ENCODE measurements at places on chromosomes 12 and 14.

GRCh38 chr14:51507906-51508511, 143.7 kb upstream of the FRMD6 start:
- DNase-seq = no peak

DNA sequence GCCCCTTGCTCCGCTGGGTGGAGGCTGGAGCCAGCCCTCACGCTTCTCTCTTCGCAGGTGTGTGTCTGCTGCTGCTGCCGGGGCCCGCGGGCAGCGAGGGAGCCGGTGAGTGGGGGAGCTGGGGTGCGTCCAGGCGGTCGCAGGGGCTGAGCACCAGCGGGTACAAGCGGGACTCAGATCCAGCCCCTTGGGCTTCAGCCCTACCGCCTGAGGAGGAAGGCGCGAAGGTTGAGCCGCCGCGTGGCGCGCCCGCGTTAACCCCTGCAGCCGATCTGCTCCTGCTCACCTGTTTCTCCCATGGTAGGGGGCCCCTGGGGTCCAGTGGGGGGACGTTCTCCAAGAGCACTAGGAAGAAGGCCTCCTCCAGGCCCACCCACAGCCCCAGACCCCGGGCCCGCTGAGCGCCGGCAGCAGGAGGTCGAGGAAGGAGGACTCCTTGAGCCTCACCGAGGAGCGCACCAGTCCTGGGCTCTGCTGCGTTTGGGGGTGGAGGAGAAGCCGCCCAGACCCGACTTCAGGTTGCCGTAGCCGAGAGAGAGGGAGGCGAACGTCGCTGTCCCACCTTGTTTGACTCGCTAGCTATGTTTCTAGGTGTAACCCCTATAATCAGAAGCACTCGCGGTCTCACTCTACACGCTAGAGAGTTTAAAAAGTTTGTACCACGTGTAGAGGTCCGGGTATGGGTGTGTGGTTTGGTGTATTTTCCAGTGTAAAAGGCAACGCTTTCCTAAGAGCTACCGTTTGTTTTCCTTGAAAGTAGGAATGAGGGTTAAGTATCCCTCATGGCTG, 834 bp downstream of the COCH start:
- DNase-seq = no peak

DNA sequence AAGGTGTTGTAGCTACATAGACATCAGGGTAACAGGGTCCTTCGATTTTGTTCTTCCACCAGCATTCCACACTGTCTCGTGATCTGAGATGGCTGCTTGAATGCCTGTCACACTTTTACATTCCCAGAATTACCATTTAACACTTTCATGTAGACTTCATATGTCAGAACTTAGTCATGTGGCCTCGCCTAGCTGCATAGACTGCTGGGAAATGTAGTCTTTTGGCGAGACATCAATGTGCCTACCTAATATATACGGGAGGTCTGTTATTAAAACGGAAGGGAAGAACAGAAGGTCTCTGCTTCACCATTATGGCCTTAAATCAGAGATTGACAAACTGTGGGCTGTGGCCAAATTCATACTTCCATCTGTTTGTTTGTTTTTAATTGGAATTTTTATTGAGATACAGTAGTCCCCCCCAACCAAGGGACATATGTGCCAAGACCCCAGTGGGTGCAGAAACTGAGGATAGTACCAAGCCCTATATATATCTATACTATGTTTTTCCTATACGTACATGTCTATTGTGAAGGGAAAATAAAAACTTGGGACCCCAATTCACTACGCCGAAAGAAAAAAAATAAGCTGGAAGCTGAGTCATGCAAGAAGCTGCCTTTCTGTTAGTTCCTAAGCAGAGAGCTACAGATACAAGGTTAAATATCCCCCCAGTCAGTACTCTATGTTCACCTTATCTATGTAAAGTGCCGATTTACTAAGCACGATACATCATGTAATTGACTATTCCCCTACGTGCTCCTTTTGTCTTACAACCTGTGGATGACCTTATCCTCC, 11.3 kb upstream of the HRK start:
- DNase-seq = no peak

- DNase-seq = no peak
Measured at GRCh38 chr14:58535044-58535443, 102.7 kb upstream of the DACT1 start.

- no peak for DNase-seq
Measured at GRCh38 chr14:84006643-84007155, 1523.2 kb upstream of the FLRT2 start.

- peak; percentile 85 for DNase-seq
Measured at GRCh38 chr12:124453419-124454351, 113.7 kb downstream of the NCOR2 start.

GRCh38 chr14:73203527-73203926, 33.8 kb upstream of the PAPLN start:
- DNase-seq = no peak

GRCh38 chr12:118094039-118094438, 9.8 kb downstream of the VSIG10 start:
- DNase-seq = no peak

DNA sequence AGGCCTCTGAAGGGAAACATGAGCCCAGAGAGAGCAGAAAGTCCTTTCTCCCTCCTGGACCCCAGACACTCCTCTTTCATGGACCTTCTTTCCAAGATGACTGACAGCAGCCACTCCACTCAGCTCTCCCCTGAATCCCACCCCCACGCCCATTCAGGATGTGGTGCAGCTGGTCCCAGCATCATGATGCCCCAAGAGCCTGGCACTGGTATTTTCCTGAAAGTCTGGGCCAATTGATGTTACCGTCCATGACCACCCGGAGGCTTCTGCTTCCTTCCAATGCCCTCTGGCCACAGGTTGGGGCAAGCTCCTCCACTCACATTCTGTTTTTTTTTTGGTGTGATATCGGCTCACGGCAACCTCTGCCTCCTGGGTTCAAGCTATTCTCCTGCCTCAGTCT, 112.6 kb downstream of the CALM1 start:
- no peak for DNase-seq

GRCh38 chr14:38225946-38226345, 18.2 kb downstream of the SSTR1 start:
- no peak for DNase-seq

DNA sequence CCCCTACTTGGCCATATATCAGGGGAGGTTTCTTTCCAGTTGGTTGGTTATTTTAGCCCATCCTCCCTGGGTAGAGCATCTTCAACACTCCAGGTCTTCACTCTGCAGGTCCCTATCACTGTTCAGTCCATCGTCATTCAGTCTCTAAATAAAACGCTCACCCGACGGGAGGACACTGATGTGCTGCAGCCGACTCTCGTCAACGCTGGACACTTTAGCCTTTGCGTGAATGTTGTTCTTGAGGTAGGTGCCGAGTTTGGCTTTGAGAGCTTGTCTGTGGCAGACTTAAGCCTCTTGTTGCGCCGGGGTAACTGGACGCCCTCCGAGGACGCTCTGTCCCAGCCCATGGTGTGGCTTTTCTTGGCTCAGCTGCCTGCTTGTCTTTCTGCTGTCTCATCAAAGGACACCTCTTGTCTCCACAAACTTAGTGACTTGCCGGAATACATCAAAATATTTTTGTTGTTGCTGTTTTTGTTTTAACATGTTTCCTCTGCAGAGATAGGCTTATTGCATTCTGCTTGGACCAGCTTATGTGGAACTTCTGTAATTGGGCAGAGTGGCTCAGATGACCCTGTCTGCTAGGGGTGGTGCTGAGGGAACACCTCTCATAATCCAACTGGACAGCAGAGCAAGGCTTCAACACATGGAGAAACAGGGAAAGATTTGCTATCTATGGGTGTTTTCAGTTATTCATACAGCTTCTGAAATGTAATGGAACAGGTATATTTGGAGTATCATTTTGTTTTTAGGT, 26.5 kb downstream of the TCTN1 start:
- no peak for DNase-seq

DNA sequence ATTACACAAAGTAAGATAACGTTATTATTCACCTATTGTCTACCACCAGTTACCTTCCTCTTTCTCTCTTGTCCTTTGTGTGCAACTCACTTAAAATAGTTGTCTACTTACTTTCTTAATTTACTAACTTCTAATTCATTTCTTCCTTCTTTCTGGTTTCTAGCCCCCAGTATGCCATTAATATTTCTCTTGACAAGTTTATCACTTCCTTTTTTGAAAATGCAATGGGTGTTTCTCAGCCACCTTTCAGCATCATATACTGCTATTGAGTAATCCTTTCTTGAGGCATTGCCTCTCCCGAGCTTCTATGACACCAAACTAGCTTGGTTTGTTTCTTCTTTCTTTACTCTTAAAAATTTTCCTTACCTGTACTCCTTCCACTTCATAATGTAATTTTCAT, 633.6 kb downstream of the TMTC2 start:
- no peak for DNase-seq

- DNase-seq = no peak
Measured at GRCh38 chr12:40689576-40689975, 2.7 kb upstream of the CNTN1 start.

DNA sequence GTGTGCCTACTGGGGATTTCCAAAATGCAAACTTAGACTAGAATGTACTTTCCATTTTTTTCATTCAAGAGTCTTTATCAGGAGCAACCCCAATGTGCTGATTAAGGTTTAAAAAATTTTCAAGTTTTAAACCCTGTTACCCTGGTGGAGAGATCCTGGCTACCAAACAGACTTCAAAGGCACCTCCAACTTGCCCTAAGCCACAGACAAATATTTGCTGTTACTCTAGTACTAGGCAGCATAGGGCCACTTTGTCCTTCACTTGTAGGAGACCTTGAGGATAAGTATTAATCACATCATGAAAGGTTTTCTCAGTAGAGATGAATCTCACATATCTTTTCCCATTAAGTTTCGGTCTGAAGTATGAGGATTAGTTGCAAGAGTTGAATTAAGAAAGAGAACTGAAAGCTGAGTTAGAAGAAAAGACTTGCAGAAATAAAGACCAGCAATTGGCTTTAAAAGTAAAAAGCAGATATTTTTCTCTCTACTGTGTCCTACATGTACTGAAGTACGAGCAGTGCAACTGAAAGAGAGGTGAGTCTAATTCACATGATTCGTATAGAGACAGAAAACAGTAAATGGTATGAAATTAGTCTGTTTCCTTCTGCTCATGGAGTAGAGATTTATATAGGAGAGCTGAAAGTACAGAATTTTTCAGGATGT, 28.3 kb downstream of the NTN4 start:
- no peak for DNase-seq

DNA sequence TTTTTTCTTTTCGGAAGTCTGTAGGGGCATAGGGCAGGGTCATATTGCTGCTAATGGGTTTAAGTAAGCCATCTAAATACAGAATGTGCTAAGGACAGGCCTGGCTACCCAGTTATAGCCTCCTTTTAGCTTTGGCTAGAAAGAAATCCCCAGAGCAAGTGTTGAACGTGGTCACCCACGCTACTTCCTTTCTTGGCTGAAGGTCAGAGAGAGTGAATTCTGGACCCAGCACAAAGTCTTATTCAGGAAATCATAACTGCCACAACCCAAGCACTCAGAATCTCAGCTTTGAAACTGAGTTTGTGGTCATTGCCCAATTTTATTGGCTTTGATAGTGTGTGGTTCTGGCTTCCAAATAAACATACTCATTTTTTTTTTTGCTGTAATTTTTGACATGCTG, 542.1 kb upstream of the ATP2B1 start:
- DNase-seq = no peak
